ENCODE measurements at places on chromosomes 7 and 10. TPM values are rescaled to one million over a fixed set of nuclear protein-coding genes. Genes with fewer than 3 reads are reported as not detected.

Gene AZGP1
- 0.49 TPM for total RNA-seq

Gene NPFFR1
- total RNA-seq, result not detected

- DNase-seq, result no peak
Measured at GRCh38 chr7:91239171-91239604, 25.0 kb upstream of the FZD1 start.

DNA sequence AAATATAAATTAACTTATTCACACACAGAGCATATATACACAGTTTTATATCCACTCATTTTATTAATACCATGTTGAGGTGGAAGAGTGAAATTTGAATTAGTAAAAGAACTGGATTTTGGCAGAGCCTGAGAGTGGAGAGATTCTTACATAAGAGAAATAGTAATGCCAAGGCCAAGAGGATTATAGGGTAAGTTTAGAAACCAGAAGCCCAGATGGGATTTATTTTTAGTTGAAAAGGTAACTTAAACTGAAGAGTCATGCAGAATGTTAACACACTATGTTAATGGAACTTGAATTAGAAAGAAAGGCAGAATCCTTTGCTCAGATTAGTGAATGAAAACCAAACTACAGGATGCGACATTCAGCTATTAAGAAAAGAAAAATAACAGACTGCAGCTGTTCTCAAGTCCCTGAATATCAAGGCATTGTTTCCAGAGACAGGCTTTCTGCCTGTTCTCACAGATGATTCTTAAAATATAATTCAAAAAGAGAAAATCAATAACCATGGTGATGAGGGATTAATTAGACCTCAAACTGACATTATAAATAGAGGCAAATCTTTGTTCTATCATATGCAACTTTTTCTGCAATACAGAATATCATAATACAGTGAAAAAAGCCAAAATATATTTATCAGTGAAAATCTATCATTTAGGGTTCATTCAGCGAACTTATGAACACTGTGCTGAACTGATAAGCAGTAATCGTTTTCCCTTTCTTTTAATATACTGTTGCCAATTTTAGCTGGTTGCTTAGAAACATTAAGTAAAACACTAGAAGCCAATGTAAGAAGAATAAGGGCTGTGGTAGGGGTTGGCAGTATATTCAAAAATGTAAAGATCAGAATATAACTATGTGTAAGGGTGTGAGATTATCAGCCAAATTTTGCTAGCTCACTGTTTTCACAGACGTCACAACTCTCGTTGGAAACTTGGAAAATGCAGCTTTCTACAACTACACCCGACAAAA, 34.4 kb downstream of the HECTD2 start:
- no peak for DNase-seq

DNA sequence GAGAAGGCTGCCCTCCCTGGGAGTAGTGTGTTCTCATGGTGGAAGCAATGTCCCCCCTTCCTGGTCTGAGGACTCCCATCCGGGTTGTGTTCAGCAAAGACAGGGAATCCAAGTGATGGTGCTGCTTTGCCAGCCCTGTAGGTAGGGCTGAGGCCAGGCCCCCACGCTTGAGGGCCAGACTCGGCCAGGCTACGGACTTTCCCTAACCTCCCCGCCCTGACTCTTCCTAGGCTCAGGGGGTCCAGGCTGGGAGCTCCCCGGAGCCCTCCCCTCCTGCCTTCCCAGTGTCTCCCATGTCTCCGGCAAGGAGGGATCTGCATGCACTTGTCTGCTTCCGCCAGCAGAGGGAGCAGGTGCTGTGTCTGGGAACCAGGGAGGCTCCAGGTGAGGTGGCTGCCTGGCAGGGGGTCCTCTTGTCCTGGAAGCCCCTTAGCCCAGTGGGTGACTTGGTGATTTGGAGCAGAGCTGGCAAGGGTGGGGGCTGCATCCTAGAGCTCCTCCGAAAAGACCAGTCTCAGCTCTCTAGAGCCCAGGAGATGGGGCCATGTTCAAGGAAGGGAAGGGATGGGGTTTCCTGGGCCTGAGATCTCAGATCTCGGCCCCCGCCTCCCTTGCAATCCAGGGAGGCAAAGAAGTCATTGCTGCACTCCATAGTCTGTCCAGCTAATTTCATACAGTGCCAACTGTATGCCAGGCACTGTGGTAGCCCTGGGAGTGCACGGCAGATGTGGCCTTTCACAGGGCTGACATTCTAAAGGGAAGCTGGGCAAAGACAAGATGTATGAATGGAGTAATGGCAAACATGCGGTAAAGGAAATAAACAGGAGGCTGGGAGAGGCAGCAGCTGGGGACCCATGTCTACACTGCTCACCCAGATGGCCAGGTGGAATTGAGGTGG, 20.3 kb upstream of the SFRP5 start:
- DNase-seq, result peak; percentile 67

GRCh38 chr7:141001546-141001945, 13.2 kb downstream of the MRPS33 start:
- no peak for DNase-seq

DNA sequence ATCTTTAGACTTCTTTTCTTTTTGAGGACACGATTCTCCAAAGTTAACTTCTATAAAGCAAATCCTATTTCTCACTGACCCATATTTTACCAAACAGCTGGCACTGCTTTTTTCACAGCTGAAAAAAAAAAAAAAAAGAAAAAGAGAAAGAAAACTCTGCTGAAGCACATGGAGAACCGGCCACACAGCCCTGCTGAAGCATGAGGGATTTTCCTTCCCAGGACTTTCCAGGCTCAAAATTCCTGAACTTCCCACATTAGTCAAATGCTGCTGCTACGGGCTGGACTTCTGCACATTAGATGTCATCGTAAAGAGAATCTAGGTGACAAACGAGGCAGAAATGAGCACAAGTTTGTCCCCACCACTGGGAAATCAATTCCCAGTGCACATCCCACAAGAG, 25.2 kb downstream of the HIPK2 start:
- DNase-seq, result no peak

DNA sequence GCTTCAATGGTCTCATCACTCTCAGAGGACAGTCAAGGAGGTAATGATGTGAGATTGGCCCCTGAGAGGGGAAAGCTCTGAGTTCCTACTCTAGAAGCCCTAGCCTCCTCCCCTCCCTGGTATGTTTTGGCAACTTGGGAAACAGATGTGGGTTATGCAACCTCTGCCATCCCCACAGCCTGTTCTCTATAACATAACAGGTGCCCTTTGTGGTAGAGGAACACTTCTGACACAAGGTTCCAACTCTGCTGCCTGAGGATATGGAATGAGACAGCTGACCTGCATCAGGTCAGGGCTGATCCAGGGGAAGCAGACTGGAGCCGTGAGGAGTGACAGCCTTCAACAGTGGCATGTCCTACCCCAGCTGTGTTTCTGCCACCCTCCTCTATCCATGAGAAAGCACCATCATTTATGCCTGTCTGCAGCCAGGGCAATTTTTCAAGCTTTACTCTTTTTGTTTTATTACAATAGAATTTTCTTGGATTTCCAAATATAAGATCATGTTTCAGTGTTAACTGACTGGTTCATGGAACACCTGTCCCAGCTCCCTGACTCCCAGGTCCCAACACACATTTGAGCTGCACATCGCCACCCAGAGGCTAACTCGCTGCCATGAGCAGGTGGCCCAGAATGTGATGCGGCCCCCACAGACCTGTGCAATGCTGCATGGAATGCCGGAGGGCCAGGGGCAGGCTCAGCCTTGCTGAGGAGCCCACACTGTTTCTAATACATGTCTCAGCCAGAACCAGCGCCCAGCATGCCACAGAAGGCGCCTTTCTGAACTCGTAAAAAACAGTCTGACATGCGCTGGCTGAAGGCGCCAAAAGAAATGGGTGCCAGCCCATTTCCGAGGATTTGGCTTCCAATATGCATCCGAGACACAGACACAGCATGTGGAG, 124.8 kb upstream of the CHST15 start:
- DNase-seq, result no peak

DNA sequence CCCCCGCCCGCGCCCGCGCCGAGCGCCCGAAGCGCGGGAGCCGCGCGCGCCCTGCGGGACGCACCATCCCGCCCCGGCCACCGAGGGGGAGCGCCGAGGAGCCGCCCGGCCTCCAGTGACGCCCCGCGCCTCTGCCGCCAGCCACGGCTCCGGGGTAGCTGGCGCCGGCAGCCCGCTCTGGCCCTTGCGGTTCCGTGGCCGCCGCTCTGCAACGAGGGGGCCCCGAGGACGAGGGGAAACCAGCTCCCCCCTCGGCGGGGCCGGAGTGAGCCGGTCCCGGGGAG, at the start of gene PAXIP1:
PAXIP1 (minus strand) TSS at position 33 of the 284 bp plus-strand sequence. CDS start 195 bp downstream, outside the sequence.
- DNase-seq, result peak; percentile 65

- DNase-seq, result no peak
Measured at GRCh38 chr7:6346581-6346980, 74.2 kb upstream of the CYTH3 start.

GRCh38 chr7:45183711-45184210, 26.2 kb downstream of the RAMP3 start:
- no peak for DNase-seq

- DNase-seq, result no peak
Measured at GRCh38 chr7:73954181-73954580, 73.8 kb upstream of the ELN start.

Data from psoas muscle (tissue), 8 donors.